ENCODE measurements at places on chromosomes 4 and X.

- DNase-seq, result no peak
These were observed 1076.9 kb downstream of the ARAP2 start for GRCh38 chr4:35167385-35167784.

DNA sequence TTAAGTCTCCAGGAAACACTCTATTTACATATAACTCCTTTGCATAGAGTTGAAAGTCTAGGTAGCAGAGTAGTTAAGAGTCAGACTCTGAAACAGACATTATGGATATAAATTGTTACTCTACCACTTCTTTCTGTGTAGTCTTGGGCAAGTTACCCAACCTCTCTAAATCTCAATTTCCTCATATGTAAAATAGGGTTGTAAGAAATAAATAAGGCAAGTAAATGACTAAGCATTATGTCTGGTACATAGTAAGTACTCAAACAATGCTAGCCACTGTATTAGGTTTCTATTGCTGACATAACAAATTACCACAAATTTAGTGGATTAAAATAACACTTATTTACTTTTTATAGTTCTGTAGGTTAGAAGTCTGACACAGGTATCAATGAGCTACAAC, 394.1 kb downstream of the PRDM5 start:
- no peak for DNase-seq

GRCh38 chrX:40273356-40274050, 175.7 kb upstream of the BCOR start:
- DNase-seq, result no peak

GRCh38 chr4:150983851-150984250, 31.2 kb downstream of the LRBA start:
- DNase-seq, result no peak

- peak; percentile 13 for DNase-seq
These were observed 70.0 kb downstream of the MGST2 start for GRCh38 chr4:139735381-139736273.

- DNase-seq, result no peak
These were observed 18.5 kb downstream of the APLN start for GRCh38 chrX:129636175-129636681.

GRCh38 chrX:154436374-154436982, 476 bp upstream of the GDI1 start:
- DNase-seq, result peak; percentile 46

- no peak for DNase-seq
These were observed 2.6 kb downstream of the DTHD1 start for GRCh38 chr4:36283912-36284465.

GRCh38 chrX:97050392-97050791, 166.7 kb downstream of the RPA4 start:
- DNase-seq, result no peak

GRCh38 chr4:87188932-87189331, 31.5 kb downstream of the KLHL8 start:
- DNase-seq, result no peak

DNA sequence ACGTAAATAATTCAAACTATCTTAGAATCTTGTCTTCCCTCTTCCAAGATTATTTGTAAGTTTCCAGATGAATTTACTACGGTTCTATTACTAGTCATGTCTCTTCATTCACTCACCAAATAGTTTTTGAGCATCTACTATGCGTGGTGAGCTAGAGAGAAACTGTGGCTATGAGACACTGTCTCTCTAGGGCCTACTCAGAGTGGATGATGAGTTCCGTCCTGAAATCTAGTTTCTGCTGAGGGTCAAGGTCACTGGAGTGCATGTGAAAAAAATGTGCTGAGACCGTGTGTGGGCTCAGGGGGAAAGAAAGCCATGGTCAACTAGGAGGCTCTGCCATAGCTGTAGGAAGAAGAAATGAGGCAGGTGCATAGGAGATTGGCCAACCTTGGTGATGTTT, 320.2 kb upstream of the GATB start:
- no peak for DNase-seq

DNA sequence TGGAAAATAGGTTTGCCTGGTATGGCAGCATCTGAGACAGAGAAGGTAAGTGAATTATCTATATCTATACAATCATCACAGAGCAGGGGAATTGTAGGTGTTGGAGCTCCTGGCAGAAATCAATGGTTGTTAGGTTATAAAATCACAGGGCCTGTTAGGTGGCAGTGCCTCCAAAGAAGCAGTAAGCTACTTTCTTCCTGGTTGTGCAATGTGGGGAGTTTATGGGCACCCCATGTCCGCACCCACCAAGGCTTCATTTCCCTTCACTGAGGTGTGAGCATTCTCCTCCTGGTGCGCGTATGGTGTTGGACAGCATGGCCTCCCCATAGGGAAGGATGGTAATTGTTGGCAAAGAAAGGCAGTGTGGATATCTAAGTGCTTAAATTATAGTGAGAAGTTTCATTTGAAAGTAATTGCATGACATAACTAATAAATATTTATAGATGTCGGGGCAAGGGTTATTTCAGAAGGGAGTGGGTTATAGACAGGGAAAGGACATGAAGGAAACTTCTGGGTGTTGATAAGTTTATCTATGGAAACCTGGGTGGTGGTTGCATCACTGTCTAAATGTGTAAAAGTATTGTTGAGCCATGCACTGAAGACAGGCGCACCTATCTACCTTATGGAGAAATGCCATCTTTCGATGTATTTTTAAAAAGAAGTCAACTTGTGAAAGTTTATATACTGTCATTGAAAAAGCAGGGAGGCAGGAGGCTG, 153.7 kb downstream of the FRAS1 start:
- DNase-seq, result no peak

DNA sequence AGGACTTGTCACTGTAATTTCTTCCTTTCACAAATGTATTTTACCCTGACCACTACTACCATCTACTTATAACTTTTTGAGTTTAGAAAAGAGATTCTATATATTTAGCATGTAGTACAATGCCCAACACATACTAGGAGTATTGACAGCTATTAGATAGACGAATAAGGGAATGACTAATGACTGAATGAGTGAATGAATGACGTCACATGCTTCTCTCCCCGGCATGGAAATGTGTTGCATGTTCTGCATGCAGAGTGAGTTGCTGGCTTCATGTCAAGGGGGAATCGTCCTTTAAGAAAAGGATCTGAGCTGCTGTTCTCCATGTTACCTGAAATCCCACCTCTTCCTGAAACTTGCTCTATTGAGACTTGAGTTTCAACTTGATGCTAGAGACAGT, 87.4 kb upstream of the AMELX start:
- no peak for DNase-seq

- no peak for DNase-seq
These were observed 62.4 kb downstream of the JADE1 start for GRCh38 chr4:128871948-128872347.

- no peak for DNase-seq
These were observed 158.1 kb upstream of the TENM3 start for GRCh38 chr4:182085051-182085480.

GRCh38 chr4:186193851-186194250, 2.5 kb downstream of the CYP4V2 start:
- DNase-seq, result no peak

DNA sequence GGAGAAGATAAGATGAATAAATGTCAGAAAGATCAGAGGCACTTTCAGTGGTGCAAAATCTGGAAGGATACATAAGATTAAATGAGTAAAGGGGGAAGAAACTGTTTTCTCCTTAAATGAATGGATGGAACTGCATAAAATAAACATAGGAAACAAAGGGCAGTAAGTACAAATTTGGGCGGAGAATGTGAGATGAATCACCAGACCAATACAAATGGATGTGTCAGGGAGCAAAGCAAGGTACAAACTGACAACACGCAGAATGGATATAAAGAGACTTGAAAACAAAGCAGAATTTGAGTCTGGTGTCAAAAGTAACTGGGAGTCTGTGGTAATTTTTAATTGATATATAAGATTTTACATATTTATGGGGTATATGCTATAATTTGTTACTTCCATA, 175.3 kb upstream of the PCDH18 start:
- DNase-seq, result no peak

- no peak for DNase-seq
These were observed 13.3 kb downstream of the HNRNPD start for GRCh38 chr4:82360298-82361177.

DNA sequence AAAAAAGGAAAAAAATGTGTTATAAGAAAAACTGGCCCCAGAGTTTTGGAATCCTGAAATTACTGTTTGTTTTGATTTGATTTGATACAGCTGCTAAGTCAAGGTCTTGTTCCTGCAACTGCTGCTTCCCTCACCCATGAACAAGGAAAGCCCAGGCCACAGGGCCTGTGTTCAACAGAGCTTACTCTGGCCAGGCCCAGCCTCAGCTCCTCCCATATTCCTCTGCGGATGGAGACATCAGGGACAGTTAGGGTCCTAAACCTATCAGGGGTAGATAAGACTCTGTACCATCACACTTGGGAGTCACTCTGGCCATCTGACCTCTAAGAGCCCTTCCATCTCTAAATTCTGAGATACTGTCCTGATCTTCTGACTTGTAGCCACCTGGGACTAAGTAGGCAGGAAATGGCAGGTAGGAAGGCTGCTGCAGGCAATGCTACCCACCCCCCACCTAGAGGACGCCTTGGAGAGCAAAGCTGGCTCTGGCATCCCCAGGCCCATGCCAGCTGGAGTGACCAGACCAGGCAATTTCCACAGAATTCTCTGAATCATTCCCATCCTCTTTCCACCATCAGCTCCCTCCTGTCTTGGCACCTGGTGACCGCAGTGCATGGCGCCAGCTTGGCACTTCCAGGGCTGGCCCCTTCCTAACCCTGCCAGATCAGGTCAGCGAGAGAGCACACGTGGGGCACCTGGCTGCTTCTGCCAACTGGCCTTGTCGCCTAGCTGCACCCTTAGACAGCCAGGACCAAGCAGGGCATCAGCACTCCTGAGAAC, 58.0 kb upstream of the TMEM33 start:
- DNase-seq, result no peak

GRCh38 chr4:143489106-143489505, 24.4 kb upstream of the SMARCA5 start:
- no peak for DNase-seq

DNA sequence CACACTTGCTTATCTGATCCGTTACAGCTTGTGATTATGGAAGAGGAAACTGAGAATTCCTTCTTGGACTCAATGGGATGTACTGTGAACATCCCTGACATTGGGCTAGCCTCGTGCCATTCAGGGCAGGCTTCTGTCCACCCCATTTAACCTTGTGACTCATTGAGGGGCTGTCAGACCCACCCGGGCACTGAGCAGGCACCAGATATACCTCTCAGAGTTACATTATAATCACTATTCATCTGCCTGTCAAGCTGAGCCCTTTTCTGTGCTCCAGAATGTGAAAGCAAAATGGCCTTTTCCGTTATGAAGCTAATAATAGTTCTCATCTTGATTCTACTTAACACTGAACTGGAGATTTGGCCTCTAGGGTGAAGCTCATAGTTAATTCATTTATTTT, 170.6 kb upstream of the SCML1 start:
- no peak for DNase-seq

- DNase-seq, result no peak
These were observed 57.1 kb upstream of the MED14 start for GRCh38 chrX:40792433-40792832.

DNA sequence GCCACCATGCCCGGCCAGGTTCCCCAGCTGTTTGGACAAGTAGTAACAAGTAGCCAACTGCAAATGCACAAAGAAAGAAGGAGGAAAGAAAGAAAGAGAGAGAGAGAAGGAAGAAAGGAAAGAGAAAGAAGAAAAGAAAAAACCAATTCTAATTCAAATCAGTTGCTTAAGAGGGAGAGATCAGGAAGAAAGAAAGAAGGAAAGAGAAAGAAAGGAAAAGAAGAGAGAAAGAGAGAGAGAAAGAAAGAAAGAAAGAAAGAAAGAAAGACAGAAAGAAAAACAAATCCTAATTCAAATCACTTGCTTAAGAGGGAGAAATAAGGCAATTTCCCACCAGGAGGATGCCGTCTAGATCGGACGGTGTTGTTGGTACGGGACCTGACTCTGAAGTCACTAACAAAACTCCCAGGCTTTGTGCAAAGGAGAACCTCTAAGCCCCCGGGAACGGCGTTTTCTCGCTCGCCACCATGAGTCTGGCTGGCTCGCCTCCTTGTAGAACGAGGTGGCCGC, 95.5 kb upstream of the PPP2R3B start:
- no peak for DNase-seq

GRCh38 chr4:169334335-169334734, 63.6 kb upstream of the SH3RF1 start:
- no peak for DNase-seq

- DNase-seq, result no peak
These were observed 265.7 kb upstream of the BOD1L1 start for GRCh38 chr4:13893211-13893610.

DNA sequence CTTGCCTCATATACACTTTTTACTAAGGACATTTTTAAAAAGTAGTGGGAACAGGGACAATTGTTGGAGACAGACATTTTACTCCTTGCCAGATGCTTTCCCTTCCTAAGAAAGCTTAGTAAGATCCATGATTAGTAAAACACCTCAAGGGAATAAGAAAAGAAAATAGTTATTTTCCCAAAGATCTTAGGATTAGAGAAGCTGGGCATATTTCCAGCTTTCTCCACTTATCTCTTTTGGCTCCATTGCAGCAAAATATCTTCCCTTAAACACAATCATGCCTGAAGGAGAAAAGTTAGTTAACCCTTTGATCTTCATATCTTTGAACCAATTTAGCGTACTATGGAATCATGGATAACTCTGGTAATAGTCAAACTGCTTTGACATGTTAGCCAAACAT, 257.9 kb downstream of the PCDH18 start:
- DNase-seq, result no peak

- no peak for DNase-seq
These were observed 473.8 kb downstream of the ACTRT1 start for GRCh38 chrX:127578395-127578794.

- no peak for DNase-seq
These were observed 341.1 kb downstream of the GBA3 start for GRCh38 chr4:23033796-23034195.

DNA sequence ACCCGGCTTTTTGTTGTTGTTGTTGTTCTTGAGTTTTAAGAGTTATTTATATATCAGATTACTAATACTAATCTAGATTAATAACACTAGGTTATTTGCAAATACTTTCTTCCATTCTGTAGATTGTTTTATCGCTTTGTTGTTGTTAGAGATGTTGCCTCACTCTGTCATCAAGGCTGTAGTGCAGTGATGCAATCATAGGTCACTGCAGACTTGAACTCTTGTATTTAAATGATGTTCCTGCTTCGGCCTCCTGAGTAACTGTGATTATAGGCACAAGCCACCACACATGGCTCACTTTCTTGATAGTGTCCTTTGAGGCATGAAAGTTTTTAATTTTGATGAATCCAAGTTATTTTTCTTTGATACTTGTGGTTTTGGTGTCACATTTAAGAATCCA, 129.0 kb downstream of the VSIG4 start:
- DNase-seq, result no peak

- DNase-seq, result no peak
These were observed 281.5 kb downstream of the USP46 start for GRCh38 chr4:52377563-52377962.

DNA sequence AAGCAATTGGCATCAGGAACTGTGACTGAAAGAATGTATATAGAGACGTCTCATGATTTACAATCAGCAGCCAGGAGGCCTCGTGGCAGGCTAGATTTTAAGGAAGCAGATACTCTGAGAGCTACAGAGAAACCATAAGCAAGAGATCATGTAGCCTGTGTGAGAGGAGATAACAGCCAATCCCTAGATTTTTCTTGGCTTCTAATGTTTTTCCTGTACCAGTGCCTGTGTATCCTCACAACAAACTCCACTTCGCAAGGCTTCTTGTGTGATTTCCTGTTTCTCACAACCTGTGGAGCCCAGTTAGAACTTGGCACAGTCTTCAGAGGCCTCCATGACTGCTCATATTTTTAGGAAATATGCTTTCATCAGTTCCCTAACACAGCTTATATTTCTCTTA, 147.9 kb downstream of the PTCHD1 start:
- no peak for DNase-seq

- no peak for DNase-seq
These were observed 162.7 kb upstream of the KLF8 start for GRCh38 chrX:56069299-56069931.
